ENCODE measurements at places on chromosomes 1 and 21.
A peak's percentile ranks its signal among the peaks of the same experiment; 100 is the strongest.

- no peaks in the 10 kb centered on the region for H3K27me3 ChIP-seq
- H3K4me1 ChIP-seq: peaks cover 7% of the 10 kb centered on the region
- no peak overlapping the region for H3K4me3 ChIP-seq
- no peaks in the 10 kb centered on the region for H3K36me3 ChIP-seq
- DNase-seq: no peak
- no peak overlapping the region for H3K27ac ChIP-seq
These were observed 92.0 kb downstream of the SPAG17 start for GRCh38 chr1:118093017-118093416.

DNA sequence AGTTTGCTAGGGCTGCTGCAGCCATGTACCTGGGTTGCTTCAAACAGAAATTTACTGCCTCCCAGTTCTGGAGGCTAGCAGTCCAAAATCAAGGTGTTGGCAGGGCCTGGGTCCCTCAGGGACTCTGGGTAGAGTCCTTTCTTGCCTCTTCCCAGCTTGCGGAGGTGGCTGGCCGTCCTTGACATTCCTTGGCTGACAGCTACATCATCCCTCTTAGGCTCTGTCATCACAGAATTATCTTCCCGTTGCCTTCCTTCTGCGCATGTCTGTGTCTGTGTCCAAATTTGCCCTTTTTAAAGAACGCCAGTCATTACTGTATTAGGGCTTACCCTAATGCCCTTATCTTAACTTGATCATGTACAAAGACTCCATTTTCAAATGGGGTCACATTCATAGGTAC lies 37.6 kb upstream of the PGBD5 start:
- no peak overlapping the region for H3K27ac ChIP-seq
- no peaks in the 10 kb centered on the region for H3K36me3 ChIP-seq
- DNase-seq: no peak

- no peaks in the 10 kb centered on the region for H3K36me3 ChIP-seq
- no peak overlapping the region for H3K27ac ChIP-seq
- peaks cover 50% of the 10 kb centered on the region for H3K27me3 ChIP-seq
These were observed 12.4 kb downstream of the KLHDC8A start for GRCh38 chr1:205344066-205344928.

DNA sequence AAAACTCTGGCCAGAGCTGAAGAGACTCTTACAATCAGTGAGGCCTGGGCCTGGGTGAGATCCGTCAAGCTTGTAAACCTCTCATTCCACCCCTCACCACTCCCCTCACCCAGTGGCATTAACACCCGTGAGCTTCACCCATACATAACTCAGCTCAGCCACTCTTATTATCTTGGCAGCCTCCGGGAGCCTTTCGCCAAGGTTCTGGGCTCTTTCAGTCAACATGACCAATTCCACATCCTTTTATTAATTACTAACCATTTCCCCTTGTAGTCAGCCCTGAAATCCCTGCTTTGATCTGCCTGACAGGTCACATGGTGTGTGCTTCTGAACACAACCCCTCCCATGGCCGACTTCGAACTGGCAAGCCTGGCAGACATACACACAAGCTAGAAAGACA lies 134.8 kb downstream of the SETD4 start:
- H3K4me1 ChIP-seq: no peaks in the 10 kb centered on the region
- H3K4me3 ChIP-seq: no peak overlapping the region
- H3K36me3 ChIP-seq: no peaks in the 10 kb centered on the region
- H3K27me3 ChIP-seq: no peaks in the 10 kb centered on the region
- no peak for DNase-seq

DNA sequence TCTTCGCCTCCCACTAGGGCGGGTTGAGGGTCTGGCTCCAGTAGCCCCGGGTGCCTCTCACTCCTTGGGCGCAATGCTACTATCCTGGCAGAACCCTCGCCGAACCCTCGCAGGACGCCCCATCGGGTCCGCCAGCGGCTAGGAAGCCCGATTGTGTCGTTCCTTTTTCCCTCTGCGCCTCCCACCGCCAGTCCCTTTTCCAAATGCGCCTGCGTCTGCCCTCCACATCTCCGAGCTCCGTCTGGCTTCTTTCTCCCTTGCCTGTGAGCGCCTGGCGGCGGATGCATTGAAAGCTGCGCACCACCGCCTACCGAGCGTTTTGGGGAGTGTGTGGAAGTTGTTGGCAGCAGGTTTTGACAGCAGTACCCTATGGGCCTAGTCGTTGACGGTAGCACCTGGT lies 1.0 kb upstream of the DIRAS3 start:
- peaks cover 35% of the 10 kb centered on the region for H3K4me1 ChIP-seq
- peak; percentile 81 for DNase-seq
- peaks cover 40% of the 10 kb centered on the region for H3K27me3 ChIP-seq
- H3K36me3 ChIP-seq: no peaks in the 10 kb centered on the region
- H3K4me3 ChIP-seq: peak overlapping the region; percentile 63
- H3K27ac ChIP-seq: no peak overlapping the region

GRCh38 chr1:55071477-55071876 lies 32.1 kb downstream of the PCSK9 start:
- peak overlapping the region; percentile 65 for H3K27ac ChIP-seq
- peaks cover 15% of the 10 kb centered on the region for H3K36me3 ChIP-seq
- peaks cover 8% of the 10 kb centered on the region for H3K4me1 ChIP-seq
- DNase-seq: peak; percentile 87
- no peaks in the 10 kb centered on the region for H3K27me3 ChIP-seq

GRCh38 chr1:12464598-12465056 lies 153.4 kb downstream of the DHRS3 start:
- H3K27ac ChIP-seq: no peak overlapping the region
- DNase-seq: no peak
- no peak overlapping the region for H3K4me3 ChIP-seq
- no peaks in the 10 kb centered on the region for H3K4me1 ChIP-seq
- H3K27me3 ChIP-seq: no peaks in the 10 kb centered on the region

- no peaks in the 10 kb centered on the region for H3K27me3 ChIP-seq
- H3K36me3 ChIP-seq: no peaks in the 10 kb centered on the region
- no peak for DNase-seq
- H3K27ac ChIP-seq: no peak overlapping the region
These were observed 388.4 kb downstream of the DISC1 start for GRCh38 chr1:232014941-232015340.

GRCh38 chr1:201406831-201407406 lies 7.8 kb upstream of the LAD1 start:
- no peaks in the 10 kb centered on the region for H3K36me3 ChIP-seq
- no peaks in the 10 kb centered on the region for H3K27me3 ChIP-seq
- no peak overlapping the region for H3K4me3 ChIP-seq
- no peak overlapping the region for H3K27ac ChIP-seq

- no peaks in the 10 kb centered on the region for H3K36me3 ChIP-seq
- H3K4me1 ChIP-seq: peaks cover 8% of the 10 kb centered on the region
- H3K27ac ChIP-seq: no peak overlapping the region
- DNase-seq: no peak
- H3K27me3 ChIP-seq: no peaks in the 10 kb centered on the region
- no peak overlapping the region for H3K4me3 ChIP-seq
These were observed 13.8 kb downstream of the NPHP4 start for GRCh38 chr1:5978452-5978851.

- no peak overlapping the region for H3K27ac ChIP-seq
- H3K4me3 ChIP-seq: no peak overlapping the region
- no peaks in the 10 kb centered on the region for H3K36me3 ChIP-seq
- H3K27me3 ChIP-seq: peaks cover 50% of the 10 kb centered on the region
These were observed 941 bp upstream of the IFI16 start for GRCh38 chr1:159008744-159009188.

DNA sequence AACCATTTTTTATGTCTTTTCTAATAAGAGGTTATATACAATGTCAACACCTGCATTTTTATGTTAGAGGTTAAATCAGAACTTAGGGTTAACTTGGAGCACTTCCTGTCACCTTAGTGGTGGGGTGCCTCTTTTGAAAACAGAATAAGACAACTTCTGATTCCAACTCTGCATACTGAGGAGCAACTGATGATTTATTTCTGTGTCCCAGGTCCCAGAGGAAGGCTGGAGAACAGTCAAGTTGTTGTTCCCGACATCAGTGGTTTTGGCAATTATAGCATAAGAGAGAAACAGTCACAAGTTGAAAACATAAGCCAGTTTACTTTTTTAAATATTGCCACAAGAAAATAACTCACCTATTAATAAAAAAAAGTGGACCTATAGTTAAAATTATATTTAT lies 871.0 kb upstream of the ADAMTS5 start:
- no peaks in the 10 kb centered on the region for H3K4me1 ChIP-seq
- no peaks in the 10 kb centered on the region for H3K27me3 ChIP-seq
- H3K27ac ChIP-seq: no peak overlapping the region
- H3K4me3 ChIP-seq: no peak overlapping the region
- no peaks in the 10 kb centered on the region for H3K36me3 ChIP-seq

DNA sequence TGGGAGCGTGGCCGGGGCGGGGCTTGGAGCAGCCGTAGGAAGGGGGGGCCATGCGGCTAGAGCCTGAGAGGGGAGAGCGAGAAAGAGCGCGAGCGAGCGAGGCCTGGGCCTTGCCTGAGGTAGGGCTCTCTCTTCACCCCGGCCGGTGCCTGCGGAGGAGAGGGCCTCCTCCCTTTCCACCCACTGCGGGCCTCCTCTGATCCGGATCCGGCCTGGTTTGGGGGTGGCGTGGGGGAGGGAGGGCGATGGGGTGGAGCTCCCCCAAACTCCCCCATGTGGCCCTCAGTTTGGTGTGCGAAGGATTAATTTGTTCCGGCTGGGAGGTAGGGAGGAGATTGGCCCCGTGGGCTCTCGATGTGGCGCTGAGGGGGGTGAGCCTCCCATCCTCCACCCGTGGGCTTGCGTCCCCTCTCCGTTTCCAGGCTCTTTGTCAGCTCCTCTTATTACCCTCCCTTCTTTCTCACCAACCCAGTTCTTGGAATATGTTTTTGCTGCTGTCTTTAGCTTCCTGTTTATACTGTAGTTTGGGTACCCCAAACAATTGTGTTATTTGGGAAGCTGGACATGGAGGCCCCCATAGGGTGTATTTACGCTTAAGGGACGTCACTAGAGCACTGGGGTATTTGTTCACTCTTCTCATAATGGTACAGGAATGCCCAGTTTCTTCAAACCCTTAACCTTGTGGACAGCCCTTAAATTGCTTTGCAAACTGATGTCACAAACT lies 685 bp downstream of the UBAP2L start:
- DNase-seq: peak; percentile 60
- H3K36me3 ChIP-seq: peaks cover 26% of the 10 kb centered on the region
- H3K27me3 ChIP-seq: no peaks in the 10 kb centered on the region
- peak overlapping the region; percentile 90 for H3K27ac ChIP-seq
- peaks cover 41% of the 10 kb centered on the region for H3K4me1 ChIP-seq

GRCh38 chr1:153556348-153556747 lies 7.3 kb upstream of the S100A3 start:
- no peaks in the 10 kb centered on the region for H3K36me3 ChIP-seq
- no peaks in the 10 kb centered on the region for H3K4me1 ChIP-seq
- no peak for DNase-seq
- H3K27me3 ChIP-seq: no peaks in the 10 kb centered on the region
- H3K4me3 ChIP-seq: no peak overlapping the region
- H3K27ac ChIP-seq: no peak overlapping the region

- H3K27ac ChIP-seq: no peak overlapping the region
- no peak overlapping the region for H3K4me3 ChIP-seq
These were observed 1153.5 kb upstream of the TMPRSS15 start for GRCh38 chr21:19557046-19557445.

DNA sequence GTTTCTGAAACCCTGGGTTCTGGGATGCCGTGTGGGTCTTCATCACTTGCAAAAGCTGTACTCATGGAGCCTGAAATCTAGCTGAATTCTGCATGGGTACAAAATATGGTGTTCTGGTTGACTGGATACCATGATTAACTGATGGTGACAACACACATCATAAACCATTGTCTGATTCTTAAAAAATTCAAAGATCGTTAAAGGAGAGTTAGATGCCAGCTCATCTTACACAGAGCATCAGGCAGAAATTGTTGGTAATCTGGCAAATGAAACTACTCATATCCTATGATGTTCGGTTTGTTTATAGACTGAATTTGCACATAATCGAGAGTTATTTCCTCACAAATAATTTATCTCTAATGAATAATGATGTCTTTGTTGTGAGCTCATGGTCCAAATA lies 218.1 kb upstream of the PKN2 start:
- H3K4me1 ChIP-seq: 0 out of 2 replicates have a peak, but pooled peaks cover 8% of the 10 kb centered on the region
- no peak overlapping the region for H3K4me3 ChIP-seq
- no peaks in the 10 kb centered on the region for H3K36me3 ChIP-seq
- peaks cover 13% of the 10 kb centered on the region for H3K27me3 ChIP-seq
- H3K27ac ChIP-seq: no peak overlapping the region

DNA sequence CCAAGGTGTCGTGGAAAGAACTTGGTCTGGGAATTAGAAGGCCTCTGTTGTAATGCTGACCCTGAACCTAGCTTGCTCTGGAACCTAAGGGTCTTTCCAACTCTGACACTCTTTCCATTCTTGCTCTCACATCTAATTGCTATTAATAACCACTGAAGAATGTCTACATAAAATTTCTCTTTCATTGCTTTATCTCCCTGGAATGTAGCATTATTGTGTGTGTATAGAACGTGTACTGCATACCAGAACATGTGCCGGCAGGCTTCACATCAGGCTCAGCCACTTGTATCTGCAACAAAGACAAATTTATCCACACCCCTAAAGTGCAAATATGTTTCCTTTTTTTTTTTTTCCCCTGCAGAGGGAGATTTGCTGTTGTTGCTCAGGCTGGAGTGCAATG lies 13.9 kb upstream of the LAX1 start:
- H3K27me3 ChIP-seq: no peaks in the 10 kb centered on the region
- no peak overlapping the region for H3K27ac ChIP-seq
- H3K4me1 ChIP-seq: no peaks in the 10 kb centered on the region

DNA sequence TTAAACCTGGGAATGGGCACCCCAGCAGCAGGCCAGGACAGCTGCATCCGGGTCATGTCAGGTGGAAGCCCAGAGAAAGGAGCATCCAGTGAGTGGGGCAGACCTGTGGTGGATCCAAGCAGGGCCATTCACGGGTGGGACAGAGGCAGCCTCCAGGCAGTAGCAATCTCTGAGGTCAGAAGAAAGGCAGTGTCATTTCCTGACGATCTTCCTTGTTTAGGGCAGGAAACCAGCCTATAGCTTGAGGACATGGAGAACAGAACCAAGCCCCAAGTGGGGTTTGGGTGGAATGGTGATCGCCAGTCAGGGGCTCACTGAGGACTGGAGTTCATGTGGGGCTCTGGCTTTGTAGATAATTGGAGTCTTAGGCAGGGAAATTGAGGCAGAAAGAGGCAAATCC lies 209.4 kb downstream of the HIVEP3 start:
- no peak overlapping the region for H3K4me3 ChIP-seq
- no peaks in the 10 kb centered on the region for H3K27me3 ChIP-seq
- DNase-seq: no peak
- H3K36me3 ChIP-seq: no peaks in the 10 kb centered on the region

- H3K36me3 ChIP-seq: no peaks in the 10 kb centered on the region
- H3K27me3 ChIP-seq: no peaks in the 10 kb centered on the region
- no peak for DNase-seq
- no peak overlapping the region for H3K27ac ChIP-seq
- no peak overlapping the region for H3K4me3 ChIP-seq
- no peaks in the 10 kb centered on the region for H3K4me1 ChIP-seq
These were observed 210.4 kb upstream of the CSF3R start for GRCh38 chr1:36693161-36693525.
